ENCODE measurements at places on chromosomes 16 and 17. TPM values are rescaled to one million over a fixed set of nuclear protein-coding genes. Genes with fewer than 3 reads are reported as not detected.

CYBA gene
- 373 TPM for total RNA-seq

FGF11 gene
- 3.0 TPM for total RNA-seq

CCL14 gene
- total RNA-seq: not detected

NETO2 gene
- total RNA-seq: 26.2 TPM

- no peak for DNase-seq
Measured at GRCh38 chr16:82880346-82880745, 253.6 kb downstream of the CDH13 start.

DNA sequence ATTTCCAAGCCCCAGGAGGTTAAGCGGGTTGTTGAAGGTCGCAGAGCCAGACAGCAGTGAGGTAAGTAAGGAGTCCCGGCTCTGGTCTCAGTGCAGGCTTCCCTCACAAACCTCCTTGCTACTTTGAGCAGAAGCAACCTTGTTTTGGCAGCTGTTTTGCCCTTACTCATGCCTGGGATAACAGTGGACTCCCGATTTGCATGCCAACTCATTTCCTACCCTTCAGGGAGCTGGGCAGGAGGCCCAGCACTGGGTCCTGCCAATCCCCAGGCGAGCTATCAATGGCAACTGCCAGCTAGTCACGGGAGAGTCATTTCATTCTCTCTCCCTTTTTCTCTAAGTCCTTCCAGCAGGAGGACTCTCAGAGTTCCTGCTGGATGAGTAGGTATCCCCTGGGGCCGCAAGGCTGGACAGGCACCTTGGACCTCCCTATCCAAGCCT lies 72.0 kb upstream of the KSR1 start:
- DNase-seq: no peak

DNA sequence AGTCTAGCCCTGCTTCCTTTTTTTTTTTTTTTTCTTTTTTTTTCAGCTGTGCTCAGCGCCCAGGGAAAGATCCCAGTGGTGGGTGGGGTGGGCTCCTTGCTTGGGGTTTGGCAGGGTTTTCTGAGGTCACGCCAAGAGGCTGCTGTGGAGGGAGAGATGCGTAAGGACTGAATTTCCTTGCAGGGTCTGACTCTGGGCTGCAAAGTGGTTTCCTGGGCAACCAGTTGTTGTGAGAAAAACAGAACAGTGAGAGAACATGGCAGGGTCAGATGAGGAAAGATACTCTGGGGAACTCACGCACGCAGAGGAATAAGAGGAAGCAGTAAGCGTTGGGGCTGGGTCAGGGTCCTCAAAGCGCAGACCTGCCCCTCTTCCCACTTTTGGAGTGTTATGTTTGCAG lies 119.5 kb downstream of the IRF8 start:
- no peak for DNase-seq

DNA sequence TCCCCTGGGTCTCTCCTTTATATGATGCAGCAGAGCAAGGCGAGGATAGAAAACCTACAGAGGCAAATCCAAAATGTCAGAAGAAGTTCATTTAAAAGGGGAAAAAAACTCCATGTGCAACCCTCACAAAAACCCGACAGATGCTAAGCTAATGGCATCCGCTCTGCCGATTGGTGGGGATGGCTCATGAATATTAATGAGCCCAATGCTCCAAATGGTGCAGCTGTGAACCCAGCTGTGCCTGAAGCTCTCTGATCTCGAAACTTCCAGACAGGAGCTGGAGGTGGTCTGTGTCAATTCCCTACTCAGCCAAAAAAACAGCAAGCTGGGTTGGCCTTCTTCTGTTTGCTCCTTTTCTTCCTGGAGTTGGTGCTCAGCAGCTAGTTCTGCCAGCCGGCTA lies 15.5 kb downstream of the SNX11 start:
- no peak for DNase-seq

- DNase-seq: no peak
Measured at GRCh38 chr16:27779641-27780164, 229.8 kb downstream of the KATNIP start.

DNA sequence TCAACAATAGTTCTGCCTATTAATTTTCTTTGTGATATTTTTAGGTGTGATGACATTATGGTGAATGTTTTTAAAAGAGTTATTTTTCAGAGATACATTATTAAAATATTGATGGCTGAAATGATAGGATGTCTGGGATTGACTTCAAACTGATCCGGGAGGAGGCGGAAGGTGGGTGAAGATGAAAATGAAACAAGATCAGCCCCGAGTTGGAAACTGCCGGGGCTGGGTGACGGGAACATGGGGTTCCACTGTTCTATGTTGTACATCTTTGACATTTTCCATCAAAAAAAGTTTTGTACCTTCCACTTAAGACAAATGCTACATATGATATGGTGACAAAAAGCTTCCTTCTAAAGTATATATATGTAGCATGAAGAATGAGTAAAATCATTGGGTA lies 336.9 kb downstream of the XYLT1 start:
- DNase-seq: no peak

- DNase-seq: no peak
Measured at GRCh38 chr16:65309354-65309753, 187.5 kb upstream of the CDH11 start.

DNA sequence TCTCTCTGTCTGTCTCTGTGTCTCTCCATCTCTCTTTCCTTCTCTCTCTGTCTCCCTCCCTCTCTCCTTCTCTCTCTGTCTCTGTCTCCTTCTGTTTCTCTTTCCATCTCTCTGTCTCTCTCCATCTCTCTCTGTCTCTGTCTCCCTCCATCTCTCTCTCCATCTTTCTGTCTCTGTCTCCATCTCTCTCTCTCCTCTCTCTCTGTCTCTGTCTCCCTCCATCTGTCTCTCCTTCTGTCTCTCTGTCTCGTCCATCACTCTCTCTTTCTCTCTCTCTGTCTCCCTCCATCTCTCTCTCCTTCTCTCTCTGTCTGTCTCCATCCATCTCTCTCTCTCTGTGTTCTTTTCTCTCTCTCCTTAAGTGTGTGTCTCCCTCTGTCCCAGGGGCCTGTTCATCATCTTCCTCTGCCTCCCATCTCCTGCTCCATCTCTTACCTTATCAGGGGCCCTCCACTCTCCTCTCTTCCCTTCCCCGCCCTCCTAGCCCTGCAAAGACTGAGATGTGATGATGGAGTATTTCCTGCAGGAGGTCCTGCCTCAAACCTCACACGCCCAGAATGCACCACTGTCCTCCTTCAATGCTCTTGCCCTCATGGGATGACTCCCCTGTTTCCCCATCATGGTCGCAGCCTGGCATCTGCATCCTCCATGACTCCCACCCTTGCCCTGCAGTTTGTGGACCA lies 193.3 kb downstream of the GSG1L start:
- no peak for DNase-seq

- no peak for DNase-seq
Measured at GRCh38 chr17:28700830-28701492, 10.7 kb downstream of the PROCA1 start.

DNA sequence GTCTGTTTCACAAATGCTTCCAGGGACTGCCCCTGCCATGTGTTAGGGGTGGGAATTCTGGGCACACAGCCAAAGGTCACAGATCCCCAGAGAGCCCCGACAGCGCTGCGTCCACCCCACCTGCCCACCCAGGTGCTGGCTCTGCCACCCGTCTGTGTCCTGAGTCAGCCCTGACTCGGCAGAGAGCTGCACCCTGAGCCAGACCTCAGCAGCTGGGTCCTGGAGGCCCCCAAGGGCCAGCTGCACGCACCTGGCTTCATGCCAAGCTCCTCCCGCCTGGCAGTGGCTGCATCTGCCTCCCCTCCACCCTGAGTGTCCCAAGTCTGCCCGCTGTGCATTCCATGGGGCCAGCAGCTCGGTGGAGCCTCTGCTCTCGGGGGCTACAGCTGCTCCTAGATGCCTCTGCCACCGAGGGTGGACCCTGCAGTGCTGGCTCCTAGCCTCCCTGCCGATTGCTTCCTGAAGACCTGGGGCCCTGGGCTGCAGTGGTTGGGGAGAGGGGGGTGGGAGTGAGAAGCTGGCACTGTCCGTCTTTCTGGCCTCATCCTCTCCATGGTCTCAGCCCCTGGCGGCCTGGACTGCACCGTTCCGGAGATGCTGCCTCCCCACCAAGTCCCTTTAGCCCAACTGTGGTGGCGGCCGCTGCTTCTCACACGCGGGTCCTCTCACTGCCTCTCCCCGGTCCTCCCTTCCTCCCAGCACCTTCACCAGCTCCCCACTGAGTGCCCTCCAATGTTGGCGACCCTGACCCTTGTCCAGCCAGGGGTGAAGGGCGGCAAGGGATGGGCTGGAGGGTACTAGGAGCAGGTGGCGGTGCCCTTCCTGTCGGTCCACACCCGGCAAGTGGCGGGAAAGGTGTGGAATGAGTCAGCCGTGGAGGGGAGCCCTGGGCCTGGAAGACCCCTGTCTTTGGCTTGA lies 3.0 kb downstream of the SECTM1 start:
- DNase-seq: no peak

DNA sequence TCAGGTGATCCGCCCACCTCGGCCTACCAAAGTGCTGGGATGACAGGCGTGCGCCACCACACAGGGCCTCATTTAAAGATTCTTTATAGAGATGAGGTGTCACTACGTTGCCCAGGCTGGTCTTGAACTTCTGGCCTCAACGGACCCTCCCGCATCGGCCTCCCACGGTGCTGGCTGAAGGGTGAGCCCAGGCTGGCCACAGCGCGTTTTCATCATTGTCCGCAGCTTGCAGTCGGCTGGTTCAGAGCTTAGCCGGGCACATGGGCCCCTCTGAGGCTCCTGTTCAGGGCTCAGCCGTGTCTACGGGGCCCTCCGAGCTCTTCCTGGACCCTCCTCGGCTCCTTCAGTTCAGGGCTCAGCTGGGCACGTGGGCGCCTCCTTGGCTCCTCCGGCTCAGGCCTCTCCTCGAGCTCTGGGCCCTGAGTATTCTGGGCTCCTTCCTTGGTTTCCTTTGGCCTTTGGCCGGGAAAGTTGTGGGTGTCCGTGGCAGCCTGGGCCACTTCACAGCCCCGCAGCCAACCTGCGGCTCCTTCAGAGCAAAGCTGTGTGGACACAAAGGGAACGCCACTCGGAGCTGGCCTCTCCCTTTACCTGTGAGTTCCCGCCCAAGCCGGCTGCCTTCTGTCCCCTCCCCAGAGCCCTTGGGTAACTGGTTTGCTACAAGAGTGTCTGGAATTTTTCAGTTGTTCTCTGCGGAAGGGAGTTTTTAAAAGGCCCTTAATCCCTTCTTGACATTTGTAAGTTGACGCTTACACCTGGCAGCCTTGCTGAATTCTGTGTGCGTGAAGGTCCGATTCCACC lies 1.2 kb upstream of the MSLN start:
- DNase-seq: no peak

DNA sequence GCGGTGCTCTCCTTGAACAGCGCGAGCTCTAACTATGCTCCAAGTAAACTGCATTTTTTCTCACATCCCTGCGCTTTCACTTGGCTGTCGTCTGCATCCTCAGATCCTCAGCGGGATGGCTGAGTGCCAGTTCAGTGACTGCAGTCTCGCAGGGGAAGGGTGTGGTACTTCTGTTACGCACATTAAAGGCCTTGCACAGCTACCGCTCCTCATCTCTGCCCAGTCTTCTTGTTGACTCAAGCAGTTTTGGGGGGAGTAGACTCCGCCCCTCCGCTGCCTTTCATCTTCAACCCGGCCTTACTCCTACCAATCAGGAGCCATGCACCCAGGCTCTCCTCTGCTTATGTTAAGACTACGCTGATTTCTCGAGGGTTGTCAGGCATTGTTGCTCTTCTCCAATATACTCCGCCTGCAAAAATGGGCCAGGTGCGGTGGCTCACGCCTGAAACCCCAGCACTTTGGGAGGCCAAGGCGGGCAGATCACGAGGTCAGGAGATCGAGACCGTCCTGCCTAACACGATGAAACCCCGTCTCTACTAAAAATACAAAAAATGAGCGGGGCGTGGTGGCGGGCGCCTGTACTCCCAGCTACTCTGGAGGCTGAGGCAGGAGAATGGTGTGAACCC lies 10.0 kb downstream of the ATP5PD start:
- DNase-seq: no peak

- no peak for DNase-seq
Measured at GRCh38 chr16:85645021-85645589, 32.0 kb downstream of the GSE1 start.

DNA sequence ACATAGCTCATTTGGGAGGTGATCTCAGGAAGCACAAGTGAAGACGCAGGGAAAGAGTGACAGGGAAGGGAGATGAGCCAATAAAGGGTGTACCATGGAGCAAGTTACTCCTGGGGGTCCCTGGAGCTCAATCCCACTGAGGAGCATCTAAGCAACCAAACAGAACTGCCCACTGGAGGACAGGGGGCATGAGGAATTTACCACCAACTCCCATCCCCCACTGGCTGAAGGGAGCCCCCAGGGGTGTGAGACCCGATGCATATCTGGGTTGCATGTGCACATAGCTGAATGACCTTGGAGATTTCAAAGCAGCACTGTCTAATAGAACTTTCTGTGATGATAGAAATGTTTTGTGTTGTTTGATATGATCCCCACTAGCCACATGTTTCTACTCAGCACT lies 29.6 kb downstream of the C16orf82 start:
- no peak for DNase-seq

DNA sequence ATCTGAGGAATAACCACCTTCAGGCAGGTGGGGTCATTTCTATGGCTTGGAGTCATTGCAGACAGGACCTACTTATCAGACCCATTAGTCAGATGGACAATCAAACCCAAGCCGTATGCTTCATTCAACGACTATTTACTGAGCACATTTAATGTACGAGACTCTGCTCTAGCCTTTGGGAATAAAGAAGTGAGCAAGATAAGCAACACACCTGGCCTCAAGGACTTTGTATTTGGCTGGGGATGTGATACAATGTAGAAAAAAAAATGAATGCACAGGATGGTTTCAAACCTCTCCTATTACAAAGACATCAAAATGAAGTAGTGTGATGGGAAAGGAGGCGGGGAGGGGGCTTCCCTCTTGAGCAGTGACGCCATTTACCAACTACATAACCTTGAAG lies 311.7 kb downstream of the PMP22 start:
- no peak for DNase-seq

GRCh38 chr16:63735456-63735855 lies 1386.4 kb downstream of the CDH11 start:
- no peak for DNase-seq

DNA sequence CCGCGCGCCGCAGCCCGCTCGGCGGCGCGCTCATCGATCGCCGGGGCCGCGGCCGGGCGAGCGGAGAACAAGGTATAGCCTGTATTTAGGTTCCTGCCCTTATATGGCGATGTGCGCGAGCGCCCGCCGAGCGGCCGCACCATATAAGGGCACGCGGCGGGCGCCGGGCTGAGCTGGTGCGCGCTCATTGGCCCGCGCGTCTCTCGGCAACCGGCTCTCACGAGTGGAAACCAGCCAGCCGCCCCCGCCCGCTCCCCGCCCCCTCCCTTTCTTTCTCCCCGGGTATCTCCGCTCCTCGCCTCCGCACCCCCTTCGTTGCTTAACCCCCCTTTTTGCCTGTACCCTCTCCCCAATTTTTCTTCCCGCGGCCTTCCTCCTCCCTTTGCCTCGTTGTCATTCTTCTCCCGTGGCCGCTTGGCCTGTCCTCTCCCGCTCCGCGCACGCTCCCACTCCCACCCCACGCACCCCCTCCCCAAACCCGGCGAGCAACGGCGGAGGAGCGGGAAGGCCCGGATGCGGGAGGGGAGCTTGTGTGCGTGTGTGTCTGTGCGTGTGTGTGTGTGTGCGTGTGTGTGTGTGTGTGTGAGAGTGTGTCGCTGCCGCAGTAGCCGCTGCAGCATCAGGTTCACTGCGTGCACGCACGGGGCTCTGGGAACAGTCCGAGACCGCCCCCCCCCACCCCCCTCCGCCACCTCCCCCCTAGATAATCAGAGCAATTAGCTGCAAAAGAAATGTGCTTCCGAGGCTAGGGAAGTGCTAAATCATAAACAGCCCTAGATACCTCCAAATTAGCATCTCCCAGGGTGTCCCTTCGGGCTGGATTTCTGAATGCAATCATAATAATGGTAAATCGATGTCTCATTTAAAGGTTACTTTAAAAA lies 13.5 kb upstream of the CBX8 start:
- DNase-seq: no peak

- DNase-seq: no peak
Measured at GRCh38 chr16:15493466-15494180, 59.2 kb downstream of the BMERB1 start.
